ENCODE measurements at places on chromosomes 7 and 10.
A peak's percentile ranks its signal among the peaks of the same experiment; 100 is the strongest.

- no peak for DNase-seq
Measured at GRCh38 chr7:94174956-94175355, 170.8 kb upstream of the BET1 start.

DNA sequence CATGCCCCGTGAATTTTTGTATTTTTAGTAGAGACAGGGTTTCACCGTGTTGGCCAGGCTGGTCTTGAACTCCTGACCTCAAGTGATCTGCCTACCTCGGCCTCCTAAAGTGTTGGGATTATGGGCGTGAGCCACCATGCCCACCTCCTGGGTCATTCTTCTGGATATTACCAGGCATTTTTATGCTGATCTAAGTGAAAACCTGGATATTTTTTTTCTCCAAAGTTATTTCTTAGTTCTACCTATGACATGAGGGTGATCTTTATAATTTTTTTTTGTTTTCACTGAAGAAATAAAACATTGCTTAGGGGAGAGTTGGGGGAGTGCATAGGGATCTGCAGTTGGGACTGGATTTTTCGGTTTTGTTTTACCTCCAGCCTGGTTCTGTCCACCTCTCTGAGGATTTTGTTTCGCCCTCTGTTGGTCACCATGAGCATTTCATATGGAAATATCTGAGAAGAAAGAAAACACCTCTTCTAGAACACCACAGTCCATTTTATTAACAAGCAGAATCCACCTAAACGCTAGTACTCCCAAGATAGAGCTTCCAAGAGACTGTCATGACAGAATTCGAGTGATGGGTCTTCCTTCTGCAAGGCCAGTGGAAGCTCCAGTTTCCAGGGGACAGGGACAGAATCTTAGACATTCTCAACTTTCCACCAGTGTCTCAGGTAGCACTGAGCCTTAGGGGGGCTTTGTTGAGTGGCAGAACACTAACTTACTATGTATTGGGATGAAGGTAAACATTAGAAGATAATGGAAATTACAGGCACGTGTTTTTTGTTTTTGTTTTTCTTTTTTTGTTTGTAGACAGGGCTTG, 33.4 kb upstream of the AFAP1L2 start:
- no peak for DNase-seq

DNA sequence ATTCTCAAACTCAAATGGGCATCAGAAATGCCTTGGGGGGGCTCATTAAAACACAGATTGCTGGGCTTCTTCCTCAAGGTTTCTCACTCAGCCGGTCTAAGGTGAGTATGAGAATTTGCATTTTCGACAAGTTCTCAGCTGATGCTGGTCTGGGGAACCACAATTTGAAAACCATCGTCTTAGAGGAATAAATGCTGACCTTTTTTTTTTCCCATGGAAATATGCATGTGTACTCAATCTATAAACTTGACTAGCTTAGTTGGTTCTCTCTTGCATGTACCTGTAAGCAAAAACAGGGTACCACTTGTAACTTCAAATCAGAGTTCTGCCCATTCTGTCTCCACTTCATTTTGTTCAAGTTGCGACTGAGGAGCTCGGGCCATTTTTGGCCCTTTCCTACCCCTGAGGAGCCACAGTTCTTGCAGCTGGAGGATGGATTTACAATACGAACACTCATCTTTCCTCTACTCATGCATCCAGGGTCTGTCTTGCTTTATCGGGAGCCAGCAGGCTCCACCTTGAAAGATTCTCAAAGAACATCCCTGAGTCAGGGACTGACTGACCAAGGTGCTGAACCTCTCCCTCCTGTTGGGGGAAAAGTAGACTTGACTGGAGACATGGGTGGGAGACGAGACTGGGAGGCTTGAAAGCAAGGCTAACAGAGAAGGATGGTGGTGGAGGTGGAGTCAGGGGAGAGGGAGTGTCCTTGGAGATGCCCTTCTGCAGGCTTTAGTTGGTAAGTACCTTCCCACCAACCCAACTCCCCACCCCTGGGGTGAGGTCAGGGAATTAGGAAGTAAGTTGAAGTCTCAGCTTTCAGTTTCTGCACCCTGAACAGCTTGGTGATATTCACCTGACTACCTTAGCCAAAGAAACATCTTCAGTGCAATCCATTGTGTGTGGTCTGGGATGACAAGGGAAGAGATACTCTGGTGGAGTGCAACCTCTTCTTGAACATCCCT, 3.7 kb upstream of the MAPK8 start:
- no peak for DNase-seq

- DNase-seq: no peak
Measured at GRCh38 chr7:143329471-143330170, 13.7 kb downstream of the CLCN1 start.

DNA sequence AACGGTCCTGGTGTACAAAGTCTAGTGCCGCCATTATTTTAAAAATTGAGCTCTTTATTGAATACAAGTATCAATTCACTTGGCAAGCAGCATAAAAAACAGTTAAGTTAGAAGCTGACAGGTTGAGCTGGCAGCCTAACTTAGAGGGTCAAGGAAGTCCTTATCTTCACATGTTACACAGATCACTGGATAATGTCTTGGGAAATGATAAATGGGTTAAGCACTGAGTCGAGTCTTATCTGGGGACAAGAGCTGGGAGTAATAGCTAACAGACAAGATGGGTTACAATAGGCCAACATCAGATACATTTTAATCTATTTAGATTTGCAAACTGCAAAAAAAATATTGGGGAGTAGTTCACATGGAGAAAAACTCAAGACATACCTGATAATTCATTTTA, 34.2 kb downstream of the SLC18A2 start:
- no peak for DNase-seq

GRCh38 chr7:56092789-56093531, at the start of gene PHKG1:
TSS of gene PHKG1 (minus strand) at chr7:56092952. CDS start at chr7:56088941, 4,011 bp downstream.
- no peak for DNase-seq

DNA sequence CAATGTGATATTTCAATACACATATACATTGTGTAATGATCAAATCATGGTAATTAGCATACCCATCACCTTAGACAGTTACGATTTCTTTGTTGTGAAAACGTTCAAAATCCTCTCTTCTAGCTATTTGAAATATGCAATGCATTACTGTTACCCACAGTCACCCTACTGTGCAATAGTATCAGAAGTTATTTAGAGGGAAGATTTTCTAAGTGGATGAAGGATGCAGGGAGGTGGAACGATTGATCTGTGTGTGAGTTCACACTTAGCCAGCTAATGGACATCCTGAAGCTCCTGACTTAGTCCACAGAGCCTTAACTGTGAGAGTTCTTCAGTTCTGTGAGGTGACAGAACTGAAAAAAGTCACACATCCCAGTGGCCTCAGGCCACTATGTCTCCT, 97.2 kb upstream of the LAMB4 start:
- DNase-seq: no peak

GRCh38 chr7:157280216-157280841, 56.5 kb upstream of the DNAJB6 start:
- no peak for DNase-seq

DNA sequence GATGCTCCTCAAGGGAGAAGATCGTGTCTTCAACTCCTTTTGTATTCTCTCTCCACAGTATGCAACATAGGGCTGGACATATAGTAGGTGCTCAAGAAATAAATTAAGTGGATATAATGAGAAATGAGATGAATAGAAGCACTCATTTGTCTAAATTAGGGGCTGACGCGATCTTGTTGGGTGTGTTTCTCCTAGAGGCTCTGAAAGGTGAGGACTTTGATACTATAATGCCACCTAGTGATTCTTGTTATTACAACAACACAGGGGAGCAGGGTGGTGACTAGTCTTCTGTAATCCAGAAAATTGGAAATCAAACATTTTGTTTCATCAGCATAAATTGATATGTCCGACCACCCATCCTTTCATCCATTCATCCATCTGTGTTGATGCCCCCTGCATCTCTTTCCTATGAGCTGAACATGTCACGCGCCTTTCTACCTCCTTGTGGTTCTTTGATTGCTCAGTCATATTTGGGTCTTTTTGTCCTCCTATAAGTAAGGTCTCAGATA, 3.5 kb upstream of the CFAP58 start:
- no peak for DNase-seq

GRCh38 chr10:133124357-133125211, 35.4 kb upstream of the KNDC1 start:
- DNase-seq: no peak

DNA sequence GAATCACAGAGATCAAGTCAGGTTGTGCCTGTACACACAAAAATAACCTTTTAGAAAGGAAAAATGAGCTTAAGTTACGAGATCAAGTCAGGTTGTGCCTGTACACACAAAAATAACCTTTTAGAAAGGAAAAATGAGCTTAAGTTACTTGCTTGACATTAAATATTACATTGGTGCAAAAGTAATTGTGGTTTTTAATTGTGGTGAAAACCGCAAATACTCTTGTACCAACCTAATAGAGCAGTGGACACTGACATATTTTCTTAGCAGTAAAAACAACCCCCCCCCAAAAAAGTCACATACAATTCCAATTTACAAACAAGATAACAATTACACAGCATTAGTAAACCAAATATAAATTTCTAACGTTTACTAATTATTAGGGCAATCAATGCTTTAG, 595.6 kb downstream of the GRM8 start:
- no peak for DNase-seq

- no peak for DNase-seq
Measured at GRCh38 chr7:25712500-25712899, 439.5 kb upstream of the NFE2L3 start.

DNA sequence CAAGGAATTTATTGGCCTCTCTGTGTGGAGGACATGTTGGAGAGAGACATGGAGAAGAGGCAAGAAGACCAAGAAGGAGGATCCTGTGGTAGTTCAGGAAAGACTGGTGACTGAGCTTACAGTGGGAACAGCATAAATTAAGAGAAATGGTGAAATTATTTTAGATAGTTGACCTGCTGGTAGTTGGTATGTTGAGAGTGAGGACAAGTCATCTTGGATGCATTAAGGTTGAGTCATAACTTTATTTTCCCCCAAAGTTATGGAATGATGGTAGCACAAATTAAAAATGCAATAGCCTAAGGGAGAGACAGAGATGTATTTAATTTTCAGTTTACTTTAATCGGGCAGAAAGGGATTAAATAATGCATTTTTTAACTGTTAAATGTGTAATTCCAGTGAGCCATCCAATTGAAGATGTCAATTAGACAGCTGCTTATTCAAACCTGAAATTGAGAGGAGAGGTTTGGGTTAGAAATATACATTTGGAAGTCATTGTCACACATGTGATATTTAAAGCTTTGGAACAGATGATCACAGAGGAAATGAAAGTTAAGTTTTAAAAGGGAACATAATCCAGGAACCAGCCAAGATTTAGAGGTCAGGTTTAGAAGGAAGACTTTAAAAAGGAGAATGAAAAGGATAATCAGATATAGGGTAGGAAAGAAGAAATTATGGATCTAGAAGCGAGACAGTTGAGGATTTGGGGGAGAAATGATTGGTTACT, 80.6 kb downstream of the DGKB start:
- no peak for DNase-seq

GRCh38 chr7:83210479-83210878, 47.8 kb upstream of the PCLO start:
- DNase-seq: no peak

DNA sequence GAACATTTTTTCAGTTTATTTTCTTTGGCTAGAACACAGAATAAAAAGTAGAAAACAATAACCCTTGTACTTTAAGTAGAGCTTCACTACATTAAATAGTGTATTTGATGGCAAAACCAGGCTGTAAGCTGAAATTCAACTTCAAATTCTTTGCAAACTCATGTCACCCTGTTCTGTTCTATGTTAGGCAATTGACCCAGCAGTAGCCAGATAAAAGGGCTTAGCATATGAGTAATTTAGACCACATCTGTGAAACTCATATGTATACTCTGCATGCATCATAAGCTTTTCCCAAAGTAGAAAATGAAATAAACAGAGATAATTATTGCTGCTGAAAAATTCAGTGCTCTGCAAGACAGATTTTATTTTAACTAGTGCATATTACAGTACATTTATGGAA, 150.2 kb downstream of the GNAI1 start:
- no peak for DNase-seq

- DNase-seq: no peak
Measured at GRCh38 chr7:17029150-17029549, 147.4 kb upstream of the AGR3 start.

- DNase-seq: no peak
Measured at GRCh38 chr7:5429857-5430611, 6.4 kb upstream of the TNRC18 start.

DNA sequence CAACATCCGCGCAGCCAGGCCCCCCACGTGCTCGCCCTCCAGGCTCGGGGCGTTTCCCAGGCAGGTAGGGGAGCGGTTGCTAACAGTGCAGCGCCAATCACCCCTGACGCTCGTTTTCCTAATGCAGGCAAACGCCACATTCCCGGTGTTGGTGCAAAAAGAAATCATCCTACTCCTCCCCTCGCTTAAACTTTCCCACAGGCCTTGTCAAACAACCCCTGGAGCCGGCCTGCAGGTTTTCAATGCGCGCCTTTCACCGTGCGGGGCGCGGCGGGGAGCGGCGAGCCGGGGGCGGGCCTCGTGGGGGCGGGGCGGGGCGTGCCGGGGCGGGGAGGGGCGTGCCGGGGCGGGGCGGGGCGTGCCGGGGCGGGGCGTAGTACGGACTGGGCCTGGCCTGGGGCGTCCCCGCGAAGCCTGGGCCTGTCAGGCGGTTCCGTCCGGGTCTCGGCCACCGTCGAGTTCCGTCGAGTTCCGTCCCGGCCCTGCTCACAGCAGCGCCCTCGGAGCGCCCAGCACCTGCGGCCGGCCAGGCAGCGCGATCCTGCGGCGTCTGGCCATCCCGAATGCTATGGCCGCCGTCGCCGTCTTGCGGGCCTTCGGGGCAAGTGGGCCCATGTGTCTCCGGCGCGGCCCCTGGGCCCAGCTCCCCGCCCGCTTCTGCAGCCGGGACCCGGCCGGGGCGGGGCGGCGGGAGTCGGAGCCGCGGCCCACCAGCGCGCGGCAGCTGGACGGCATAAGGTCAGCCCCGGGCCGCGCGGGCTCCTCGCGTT, at the start of gene ECHDC3:
Gene ECHDC3 (plus strand): TSS at position 374 of the 770 bp plus-strand sequence. CDS start 195 bp downstream, at position 569.
- DNase-seq: peak; percentile 61

- DNase-seq: no peak
Measured at GRCh38 chr10:65341323-65341925, 1584.4 kb upstream of the LRRTM3 start.

GRCh38 chr10:95360122-95360714, 69.4 kb upstream of the PDLIM1 start:
- DNase-seq: no peak

DNA sequence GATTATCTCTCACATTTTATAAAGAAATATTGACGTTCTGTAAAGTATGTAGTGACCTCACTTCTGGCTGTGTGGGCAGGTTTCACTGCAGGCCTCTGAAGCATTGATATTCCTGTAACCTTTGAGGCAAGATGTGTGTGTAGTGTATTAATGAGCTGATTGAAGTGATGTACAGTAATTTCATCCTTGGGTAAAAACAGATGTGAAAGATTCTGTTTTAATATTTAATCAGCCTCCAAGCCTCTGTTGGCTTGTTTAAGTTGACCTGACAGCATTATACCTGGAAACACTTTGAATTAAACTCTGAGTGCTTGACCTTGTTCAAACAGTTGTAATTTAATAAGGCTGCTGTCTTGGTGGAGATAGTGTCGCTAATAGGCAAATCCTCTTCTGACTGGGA, 74.9 kb downstream of the KAT6B start:
- DNase-seq: no peak

- no peak for DNase-seq
Measured at GRCh38 chr10:6148251-6148701, 54.5 kb upstream of the PFKFB3 start.

GRCh38 chr7:40694991-40695390, 560.2 kb downstream of the SUGCT start:
- DNase-seq: no peak

- DNase-seq: no peak
Measured at GRCh38 chr10:351770-352334, 216.6 kb downstream of the ZMYND11 start.

GRCh38 chr7:30814700-30815387, 43.6 kb downstream of the MINDY4 start:
- no peak for DNase-seq
